Activated CD4-positive, alpha-beta T cell treated with anti-CD3 and anti-CD28 coated beads, Interleukin-2, amount 50 U/mL, for 16 hours (primary cell): ENCODE measurements at places on chromosomes 5 and 9.

- no peak for DNase-seq
These were observed 1147.7 kb upstream of the WWC1 start for GRCh38 chr5:167143716-167144115.

DNA sequence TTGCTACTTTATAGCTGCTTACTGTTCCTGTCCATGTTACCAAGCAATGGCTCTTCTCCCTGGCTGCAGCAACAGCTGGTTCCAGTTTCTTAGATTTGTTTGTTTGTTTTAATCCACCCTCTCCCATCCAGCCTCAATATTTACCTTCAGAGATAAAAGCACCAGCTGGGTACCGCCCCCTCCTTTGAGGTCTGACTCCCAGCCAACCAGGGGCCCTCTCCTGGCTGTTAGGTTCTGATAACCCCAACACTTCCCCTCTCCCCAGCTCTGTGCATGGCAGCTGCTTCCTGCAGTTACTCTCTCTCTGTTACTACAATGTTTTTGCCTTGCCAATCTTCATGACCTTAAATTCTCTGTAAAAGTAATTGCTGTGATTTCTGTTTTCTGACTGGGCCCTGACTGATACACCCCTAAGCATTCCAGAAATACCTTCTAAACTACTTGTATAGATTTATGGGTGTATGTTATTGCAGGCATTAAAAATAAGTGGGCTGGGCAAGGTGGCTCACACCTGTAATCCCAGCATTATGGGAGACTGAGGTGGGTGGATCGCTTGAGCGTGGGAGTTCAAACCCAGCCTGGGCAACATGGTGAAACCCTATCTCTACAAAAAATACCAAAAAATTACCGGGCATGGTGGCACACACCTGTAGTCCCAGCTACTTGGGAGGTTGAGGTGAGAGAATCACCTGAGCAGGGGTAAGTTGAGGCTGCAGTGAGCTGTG lies 2.6 kb upstream of the GCNT1 start:
- DNase-seq = peak; percentile 29

- no peak for DNase-seq
These were observed 3.2 kb downstream of the SLC26A2 start for GRCh38 chr5:149963729-149964128.

DNA sequence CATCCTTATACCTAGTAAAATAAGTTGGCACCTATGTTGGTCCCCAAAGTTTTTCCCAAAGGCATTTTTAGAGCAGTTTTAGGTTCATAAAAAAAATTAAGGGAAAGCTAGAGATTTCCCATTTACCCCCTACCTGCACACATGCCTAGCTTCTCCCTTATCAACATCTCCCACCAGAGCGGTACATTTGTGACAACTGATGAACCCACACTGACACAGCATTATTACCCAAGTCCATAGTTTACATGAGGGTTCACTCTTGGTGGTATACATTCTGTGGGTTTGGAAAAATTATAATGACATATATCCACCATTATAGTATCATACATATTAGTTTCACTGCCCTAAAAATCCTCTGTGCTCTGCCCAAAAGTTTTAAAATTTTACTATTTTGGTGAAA lies 12.0 kb downstream of the RAD1 start:
- DNase-seq = no peak

DNA sequence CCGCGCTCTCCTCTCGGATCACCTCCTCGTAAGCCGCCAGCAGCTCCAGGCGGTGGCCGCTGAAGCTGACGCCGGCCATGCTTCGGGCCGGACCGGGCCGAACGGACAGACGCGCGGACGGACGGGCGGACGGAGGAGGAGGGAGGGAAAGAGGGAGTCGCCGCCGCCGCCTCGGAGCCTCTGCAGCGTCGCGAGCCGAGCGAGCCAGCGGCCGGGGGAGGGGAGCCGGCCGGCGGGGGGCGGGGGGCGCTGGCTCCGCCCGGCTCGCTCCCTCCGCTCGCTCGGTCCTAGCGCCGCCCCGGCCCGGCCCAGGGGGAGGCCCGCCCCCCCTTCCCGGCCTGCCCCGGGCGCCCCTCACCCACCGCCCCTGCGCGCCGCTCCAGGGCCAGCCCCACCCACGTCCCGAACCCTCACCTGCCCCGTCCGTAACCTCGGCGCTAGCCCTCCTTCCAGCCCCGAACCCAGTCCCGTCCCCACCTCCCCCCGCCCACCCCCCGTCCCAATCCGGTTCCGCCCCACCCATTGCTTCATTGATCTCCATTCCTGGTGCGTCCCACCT lies at the start of gene DBN1:
Gene DBN1, minus strand, starts transcription at position 192 of the 559 bp plus-strand sequence. Its CDS starts 113 bp downstream, at position 79.
- no peak for DNase-seq

DNA sequence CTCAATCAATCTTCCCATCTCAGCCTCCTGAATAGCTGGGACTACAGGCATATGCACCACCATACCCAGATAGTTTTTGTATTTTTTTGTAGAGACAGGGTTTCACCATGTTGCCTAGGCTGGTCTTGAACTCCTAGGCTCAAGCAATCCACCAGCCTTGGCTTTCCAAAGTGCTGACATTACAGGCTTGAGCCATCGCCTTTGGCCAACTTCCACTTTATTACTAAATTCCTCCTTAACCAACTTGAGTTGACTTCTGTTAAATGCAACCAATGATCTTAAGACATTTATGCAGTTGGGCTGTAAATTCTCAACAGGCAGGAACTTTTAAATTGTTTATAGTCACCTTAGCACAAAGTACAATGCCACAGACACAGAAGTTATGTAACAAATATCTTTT lies 2.8 kb downstream of the LARS1 start:
- DNase-seq = no peak

DNA sequence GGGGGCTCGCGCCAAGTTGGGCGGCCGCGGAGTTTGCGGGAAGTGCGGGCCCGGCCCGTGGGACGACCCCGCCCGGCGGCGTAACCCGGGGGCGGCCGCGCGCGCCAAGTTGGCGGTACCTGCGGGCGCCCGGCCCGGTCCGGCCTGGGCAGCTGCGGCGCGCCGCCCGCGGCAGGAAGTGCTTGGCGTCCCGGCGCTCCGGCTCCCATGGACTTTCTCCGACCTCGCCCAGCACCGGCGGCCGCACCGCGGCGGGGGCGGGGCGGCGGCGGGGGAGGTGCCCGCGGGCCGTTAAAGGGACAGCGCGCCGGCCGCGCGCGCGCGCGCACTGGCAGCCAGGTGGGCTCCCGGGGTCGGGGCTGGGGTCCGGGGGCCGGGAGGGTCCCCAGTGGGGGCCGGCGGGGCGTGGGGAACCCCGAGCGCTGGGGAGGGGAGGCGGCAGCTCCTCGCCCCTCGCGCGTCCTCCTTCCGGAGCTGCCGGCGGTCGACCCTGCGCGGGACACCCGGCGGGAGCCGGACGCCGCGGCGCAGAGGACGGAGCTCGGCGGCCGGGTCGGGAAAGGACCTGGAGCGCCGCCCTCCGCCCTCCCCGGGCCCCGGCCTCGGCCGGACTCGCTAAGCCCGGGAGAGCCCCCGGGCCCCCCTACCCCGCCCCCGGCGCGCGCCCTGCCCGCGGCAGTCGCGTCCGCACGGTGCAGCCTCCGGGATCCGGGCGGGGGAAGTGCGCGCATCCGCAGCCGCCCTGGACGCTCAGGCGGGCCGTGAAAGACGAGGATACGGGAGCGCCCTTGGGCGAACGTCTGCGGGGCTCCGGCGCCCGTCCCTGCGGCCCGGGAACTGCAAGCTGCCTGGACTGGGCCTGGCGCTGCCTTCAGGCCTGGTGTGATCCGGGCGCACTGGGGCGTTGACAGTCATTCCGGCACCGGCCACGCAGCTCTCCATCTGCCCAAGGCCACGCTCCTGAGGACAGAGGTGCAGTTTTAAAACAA lies at the start of gene NACC2:
Gene NACC2, minus strand, starts transcription at position 220 of the 989 bp plus-strand sequence. CDS start 44,768 bp downstream, outside the sequence.
- no peak for DNase-seq

DNA sequence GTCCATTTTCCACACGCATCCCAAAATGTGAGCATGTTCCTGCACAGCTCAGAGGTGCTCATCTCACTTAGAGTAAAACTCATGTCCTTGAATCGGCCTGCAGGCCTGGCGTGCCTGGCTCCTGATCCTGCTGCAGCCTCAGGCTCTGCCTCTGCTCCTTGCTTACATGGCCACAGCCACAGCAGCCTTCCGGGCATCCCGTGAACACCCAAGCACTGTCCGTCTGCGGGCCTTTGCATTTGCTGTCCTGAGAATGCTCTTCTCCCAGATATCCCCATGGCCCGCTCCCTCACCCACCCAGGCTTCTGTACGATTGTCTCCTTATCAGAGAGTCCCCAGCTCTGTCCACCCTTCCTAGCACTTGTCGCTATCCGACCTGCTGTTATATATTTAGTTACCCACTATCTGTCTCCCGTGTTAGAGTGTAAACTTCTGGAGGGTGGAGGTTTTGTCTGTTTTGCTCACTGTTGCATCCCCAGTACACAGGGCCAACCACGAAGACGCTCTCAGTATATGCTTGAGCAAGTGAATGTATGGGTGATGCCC lies 21.9 kb downstream of the FGF18 start:
- DNase-seq = no peak

DNA sequence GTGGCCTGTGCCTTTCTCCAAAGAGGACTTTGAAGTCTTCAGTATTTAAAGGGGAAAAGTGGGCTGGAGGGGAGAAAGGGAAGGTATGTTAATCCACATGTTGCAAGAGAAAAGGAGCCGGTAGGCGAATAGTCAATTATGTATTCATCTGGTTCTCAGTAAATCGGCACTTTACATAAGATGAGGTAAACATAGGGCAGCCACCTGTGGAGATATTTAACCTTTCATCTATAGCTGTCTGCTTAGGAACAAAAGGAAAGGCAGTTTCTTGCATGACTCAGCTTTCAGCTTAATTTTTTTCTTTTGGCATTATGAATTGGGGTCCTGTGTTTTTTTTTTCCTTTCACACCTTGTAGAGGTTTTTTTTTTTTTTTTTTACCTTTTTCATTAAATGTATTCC lies 42.2 kb downstream of the FGD3 start:
- no peak for DNase-seq

DNA sequence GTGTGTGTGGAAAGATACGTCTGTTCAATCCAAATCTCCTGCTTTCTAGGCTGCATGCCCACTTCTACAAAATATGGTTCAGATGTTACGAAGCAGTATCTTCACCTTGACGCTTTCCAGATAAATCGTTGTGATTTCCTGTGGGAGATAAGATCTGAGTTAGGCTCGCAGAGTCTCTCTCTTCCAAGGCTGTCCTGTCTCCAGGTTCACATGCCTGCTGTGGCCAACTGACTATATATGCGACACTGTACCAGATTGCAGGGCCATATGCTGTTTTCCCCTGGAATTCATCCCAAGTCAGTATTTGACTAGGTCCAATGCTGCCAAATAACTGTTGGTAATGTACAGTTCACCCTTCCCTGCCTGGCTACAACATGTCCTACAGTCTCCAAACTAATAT lies 47.9 kb downstream of the TMEM252 start:
- DNase-seq = no peak

DNA sequence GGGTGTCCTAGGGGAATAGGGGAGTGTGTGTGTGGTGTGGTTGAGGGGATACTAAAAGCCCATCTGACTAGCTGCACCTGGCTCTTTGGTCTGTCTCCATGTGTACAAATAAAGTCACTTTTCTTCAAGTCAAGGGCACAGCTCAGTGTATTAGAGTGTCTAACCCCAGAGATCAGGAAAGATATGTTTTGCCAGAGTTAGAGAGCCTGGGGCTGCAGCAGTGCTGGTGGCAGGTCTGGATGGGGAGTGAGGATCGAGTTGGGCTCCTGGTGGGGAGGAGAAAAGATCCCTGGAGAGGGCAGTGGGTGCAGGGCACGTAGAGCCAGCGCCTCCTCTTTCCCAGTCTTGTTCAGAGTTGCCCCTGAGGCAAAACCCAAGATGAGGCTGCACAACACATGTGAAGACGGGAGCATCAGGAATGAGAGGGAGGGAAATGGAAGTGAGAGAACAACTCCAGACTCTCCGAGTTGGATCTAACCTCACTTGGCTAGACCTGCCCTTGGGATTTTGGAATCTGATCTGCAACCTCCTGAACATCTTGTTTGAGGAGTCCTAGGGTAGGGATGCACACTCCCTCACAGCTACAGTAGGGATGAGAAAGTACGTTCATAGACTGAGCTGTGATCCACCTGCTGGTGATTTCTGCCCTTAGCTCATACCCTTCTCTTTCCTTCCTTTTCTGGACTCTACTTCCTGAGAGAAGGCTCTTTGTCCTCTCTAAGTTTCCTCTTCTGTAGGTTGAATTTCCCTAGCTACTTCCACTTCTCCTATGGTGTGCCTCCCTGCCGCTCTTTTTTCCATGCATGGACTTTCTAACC lies 309.9 kb downstream of the ZSWIM6 start:
- no peak for DNase-seq

DNA sequence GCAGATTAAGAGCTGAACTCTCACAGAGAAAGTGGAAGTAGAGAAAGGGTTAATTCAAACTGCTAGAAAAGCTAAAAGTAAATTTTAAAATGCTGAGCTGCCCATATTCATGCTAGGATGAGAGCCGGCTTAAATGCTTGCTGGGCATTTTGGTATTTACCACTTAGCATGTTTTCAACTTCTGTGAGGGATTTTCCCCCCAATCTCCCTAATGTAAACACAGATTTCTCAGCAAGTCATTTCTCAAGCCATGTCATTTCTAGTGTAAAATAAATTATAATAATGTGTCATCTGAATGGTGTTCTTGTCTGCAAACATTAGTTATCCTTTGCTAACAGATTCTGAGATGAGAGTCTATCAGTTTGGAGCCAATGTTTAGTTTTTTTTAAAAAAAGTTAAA lies 22.3 kb downstream of the RPS23 start:
- DNase-seq = peak; percentile 23

DNA sequence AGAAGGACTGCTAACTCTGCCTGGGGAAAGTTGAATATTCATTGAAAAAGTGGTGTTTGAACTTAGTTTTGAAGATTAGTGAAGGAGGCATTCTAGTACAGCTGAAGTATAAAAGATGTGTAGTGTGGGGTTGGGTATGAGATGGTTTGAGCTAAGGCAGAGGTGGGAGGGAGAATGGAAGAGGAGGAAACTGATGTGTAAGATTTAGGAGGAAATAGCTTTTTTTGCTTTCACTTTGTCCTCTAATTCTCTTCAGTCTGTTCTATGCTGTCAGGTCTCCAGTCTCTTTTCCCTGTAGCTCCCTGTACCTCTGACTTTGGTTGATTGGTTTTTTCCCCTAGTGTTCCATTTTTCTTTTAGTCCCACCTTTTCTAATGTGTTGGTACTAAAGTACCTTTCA lies 9.0 kb downstream of the CREBRF start:
- no peak for DNase-seq

DNA sequence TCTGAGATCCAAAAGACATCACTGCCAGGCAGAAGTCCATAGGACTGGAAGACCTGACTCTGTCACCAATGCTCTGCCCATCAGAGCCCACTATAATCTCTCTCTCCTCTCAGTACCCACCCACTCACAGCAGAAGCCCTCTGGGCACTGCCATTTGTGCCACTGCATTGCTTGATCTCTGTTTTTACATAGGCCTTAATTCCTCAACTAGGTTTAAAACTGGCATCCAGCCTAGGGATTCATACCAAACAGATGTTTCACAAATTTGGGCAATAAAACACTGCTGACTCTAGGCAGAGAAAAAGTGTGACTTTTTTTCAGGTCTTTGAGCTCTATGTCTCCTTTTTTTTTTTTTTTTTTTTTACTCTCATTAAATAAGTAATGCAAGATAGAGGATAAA lies 91.1 kb upstream of the RANBP3L start:
- no peak for DNase-seq
